ENCODE measurements at places on chromosomes 11 and 22. TPM values are rescaled to one million over a fixed set of nuclear protein-coding genes. Genes with fewer than 3 reads are reported as not detected.

- no peaks in the 10 kb centered on the region for H3K36me3 ChIP-seq
- H3K27me3 ChIP-seq = peaks cover 2% of the 10 kb centered on the region
- H3K27ac ChIP-seq = no peak overlapping the region
Measured at GRCh38 chr11:103889679-103890078, 146.8 kb upstream of the DDI1 start.

GRCh38 chr11:27421819-27422494, 50.6 kb downstream of the LGR4 start:
- H3K27me3 ChIP-seq = peaks cover 1% of the 10 kb centered on the region
- DNase-seq = no peak
- no peak overlapping the region for H3K4me3 ChIP-seq
- no peaks in the 10 kb centered on the region for H3K36me3 ChIP-seq

DNA sequence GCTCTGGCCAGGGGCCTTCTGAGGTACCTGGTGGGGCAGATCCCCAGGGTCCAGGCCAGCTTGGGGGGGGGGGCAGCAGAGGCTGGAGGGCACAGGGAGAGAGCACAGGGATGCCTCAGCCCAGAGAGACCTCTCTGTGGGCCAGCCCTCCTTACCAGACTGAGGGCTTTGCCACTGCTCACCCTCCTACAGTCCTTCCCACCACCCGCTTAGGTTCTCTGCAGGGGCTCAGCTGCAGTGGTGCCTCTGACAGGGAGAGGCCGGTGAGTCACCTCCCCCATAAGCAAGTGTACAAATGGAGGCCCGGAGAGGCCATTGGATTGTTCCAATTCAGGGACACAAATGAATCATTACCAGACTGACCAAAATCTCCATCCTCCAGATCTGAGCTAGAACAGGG, 68.1 kb upstream of the LMO1 start:
- H3K36me3 ChIP-seq = no peaks in the 10 kb centered on the region
- DNase-seq = no peak
- no peak overlapping the region for H3K4me3 ChIP-seq
- H3K27ac ChIP-seq = no peak overlapping the region

DNA sequence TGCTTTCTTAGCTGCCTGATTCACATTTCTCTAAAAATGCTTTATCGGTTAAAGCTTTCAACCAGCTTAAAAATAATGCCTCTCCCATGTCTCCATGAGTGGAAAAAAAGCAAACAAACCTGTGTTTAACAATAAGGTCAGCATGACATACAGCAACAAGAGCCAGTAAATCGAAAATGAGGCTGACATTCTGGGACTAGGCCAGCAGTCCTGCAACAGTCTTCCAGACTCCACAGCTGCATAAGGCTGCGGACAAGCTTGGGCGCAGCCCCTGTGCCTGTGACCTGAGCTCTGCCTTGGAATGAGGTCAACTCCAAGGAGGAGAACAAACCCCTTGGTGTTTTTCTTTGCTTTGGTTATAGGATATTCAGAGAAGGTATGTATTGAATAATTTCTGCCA, 95.5 kb downstream of the PGR start:
- peaks cover 9% of the 10 kb centered on the region for H3K4me1 ChIP-seq
- no peaks in the 10 kb centered on the region for H3K36me3 ChIP-seq
- no peak overlapping the region for H3K27ac ChIP-seq
- no peak overlapping the region for H3K4me3 ChIP-seq
- DNase-seq = no peak
- no peaks in the 10 kb centered on the region for H3K27me3 ChIP-seq

DNA sequence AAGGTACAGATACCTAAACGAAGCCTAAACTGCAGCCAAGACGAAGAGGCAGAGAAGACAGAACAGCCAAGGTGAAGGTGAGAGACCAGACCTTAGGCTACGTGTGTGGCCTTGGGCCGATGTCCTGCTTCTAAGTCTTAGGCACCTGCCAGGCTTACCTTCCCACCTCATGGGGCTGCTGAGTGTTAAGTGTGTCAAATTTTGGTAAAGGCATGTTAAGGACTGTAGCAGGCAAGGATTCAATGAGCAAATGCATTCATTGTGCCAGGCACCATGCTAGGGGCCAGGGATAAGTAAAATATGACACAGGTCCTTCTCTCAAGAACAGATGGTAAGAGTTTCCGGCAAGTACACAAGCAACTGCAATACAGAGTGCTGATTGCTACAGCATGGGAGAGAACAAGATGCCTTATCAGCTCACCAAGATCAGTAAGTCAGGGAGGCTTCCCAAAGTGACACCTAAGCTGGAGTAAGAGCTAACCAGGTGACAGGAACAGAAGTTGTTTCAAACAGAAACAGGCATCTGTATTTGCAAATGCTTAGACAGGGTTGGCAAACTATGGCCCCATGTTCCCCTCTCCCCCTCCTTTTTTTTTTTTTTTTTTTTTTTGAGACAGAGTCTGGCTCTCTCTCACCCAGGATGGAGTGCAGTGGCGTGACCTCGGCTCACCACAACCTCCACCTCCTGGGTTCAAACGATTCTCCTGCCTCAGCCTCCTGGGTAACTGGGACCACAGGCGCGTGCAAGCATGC, 46.7 kb downstream of the CLTCL1 start:
- no peak for DNase-seq
- H3K27me3 ChIP-seq = peaks cover 2% of the 10 kb centered on the region
- no peaks in the 10 kb centered on the region for H3K4me1 ChIP-seq
- no peak overlapping the region for H3K4me3 ChIP-seq
- H3K36me3 ChIP-seq = no peaks in the 10 kb centered on the region

GRCh38 chr11:109818290-109818689, 274.9 kb upstream of the ZC3H12C start:
- no peak overlapping the region for H3K4me3 ChIP-seq
- H3K27ac ChIP-seq = no peak overlapping the region
- H3K4me1 ChIP-seq = peaks cover 7% of the 10 kb centered on the region
- H3K27me3 ChIP-seq = peaks cover 8% of the 10 kb centered on the region
- no peaks in the 10 kb centered on the region for H3K36me3 ChIP-seq

DNA sequence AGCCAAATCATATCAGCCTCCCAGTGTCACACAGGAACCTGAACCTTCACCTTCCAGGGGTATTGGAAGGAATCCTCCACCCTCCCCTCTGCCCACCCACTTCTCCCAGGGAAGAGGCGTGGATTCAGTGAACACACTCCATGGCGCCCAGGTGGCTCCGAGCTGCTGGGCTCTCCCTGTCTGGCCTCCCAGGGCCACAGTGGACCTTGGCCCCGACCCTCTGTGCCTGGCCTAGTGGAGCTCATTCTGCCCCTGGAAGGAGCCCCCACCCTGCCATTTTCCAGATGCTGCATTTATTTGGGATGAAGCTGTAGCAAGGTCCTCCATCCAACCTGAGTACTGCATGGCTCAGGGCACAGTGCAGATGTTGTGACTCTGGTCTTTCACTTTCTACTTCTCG, 1340.1 kb downstream of the TBC1D22A start:
- H3K4me1 ChIP-seq = peaks cover 51% of the 10 kb centered on the region
- H3K4me3 ChIP-seq = no peak overlapping the region
- H3K27me3 ChIP-seq = peaks cover 2% of the 10 kb centered on the region

GRCh38 chr11:16191212-16191867, 165.0 kb downstream of the SOX6 start:
- H3K27me3 ChIP-seq = no peaks in the 10 kb centered on the region
- no peaks in the 10 kb centered on the region for H3K36me3 ChIP-seq
- no peak overlapping the region for H3K27ac ChIP-seq
- H3K4me1 ChIP-seq = no peaks in the 10 kb centered on the region

GRCh38 chr11:120141113-120141767, 3.3 kb upstream of the TRIM29 start:
- no peaks in the 10 kb centered on the region for H3K36me3 ChIP-seq
- peaks cover 25% of the 10 kb centered on the region for H3K27me3 ChIP-seq
- H3K4me1 ChIP-seq = no peaks in the 10 kb centered on the region
- no peak overlapping the region for H3K27ac ChIP-seq

GRCh38 chr22:50607659-50608020, 7.0 kb downstream of the MAPK8IP2 start:
- DNase-seq = no peak
- H3K4me3 ChIP-seq = no peak overlapping the region
- no peaks in the 10 kb centered on the region for H3K4me1 ChIP-seq
- no peak overlapping the region for H3K27ac ChIP-seq
- peaks cover 44% of the 10 kb centered on the region for H3K27me3 ChIP-seq
- no peaks in the 10 kb centered on the region for H3K36me3 ChIP-seq

DNA sequence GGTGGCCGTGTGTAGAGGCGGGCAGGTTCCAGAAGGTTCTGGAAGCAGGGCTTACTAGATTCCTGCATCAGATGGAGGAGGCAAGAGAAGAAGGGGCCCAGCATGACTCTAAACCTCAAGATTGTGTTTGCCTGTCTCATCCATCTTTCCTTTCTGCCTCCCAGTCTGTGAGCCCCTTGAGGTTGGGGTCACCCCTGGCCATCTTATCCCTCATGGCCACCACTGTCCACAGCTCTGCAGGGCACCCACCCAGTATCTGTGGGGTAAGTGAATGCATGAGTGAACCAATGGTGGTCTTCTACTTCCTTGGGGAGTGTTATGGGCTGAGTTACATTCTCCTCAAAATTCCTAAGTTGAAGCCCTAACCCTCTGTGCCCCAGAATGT, 79.3 kb downstream of the MYEOV start:
- no peaks in the 10 kb centered on the region for H3K4me1 ChIP-seq
- no peaks in the 10 kb centered on the region for H3K36me3 ChIP-seq
- no peak for DNase-seq

DNA sequence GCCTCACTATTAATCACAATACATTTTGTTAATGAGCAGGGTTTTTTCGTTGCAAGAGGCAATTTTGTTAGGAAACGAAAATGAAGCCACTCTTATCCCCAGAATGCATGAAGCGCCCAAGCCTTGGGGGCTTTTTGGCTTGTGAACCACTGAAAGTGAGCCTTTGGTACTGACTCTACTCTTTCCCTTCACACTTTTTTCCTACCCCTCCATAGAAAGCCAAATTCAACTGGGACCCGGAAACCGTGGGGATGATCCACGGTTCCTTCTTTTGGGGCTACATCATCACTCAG, 4.8 kb downstream of the SLC17A6 start:
- DNase-seq = no peak
- no peaks in the 10 kb centered on the region for H3K36me3 ChIP-seq
- peaks cover 50% of the 10 kb centered on the region for H3K27me3 ChIP-seq
- H3K27ac ChIP-seq = no peak overlapping the region

DNA sequence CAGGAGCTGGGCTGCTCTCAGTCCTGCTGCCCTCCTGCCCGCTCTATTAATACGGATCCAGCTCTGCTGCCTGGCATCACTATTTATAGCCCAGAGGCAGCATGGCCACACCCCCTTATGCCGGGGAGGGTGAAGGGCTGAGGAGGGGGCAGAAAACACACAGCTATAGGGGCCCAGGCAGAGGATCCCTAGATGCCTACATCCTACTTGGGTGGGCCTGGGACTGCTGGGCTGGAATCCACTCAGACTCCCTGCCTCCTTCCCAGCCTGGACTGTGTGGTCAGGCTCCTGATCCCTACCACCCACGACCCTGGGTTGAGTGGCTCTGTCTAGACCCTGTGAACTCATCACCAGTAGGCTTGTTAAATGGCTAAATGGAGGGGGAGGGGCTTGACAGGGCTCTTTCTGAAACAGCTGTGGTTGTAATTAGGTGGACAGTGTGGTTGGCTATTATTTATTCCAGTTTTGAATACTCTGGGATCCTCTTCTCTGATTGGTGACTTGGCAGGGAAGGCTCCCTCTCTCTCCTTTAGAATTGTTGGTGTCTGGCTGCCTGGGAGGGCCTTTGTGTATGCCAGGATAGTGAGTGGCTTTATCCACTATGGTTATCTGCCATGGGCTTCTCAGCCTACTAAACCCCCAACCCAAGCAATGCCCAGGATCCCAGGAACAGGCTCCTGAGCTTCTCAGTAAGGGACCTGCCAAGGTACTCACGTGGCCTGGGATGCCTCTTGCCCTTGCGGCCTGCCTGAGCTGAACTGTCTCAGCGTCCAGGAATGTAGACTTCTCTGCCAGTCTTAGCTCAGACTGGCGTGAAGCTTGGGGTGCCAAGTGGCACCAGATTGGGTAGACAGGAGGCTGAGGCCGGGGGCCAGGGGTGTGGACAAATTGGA, 15.2 kb downstream of the PHLDB1 start:
- peaks cover 9% of the 10 kb centered on the region for H3K4me1 ChIP-seq
- no peaks in the 10 kb centered on the region for H3K36me3 ChIP-seq

DNA sequence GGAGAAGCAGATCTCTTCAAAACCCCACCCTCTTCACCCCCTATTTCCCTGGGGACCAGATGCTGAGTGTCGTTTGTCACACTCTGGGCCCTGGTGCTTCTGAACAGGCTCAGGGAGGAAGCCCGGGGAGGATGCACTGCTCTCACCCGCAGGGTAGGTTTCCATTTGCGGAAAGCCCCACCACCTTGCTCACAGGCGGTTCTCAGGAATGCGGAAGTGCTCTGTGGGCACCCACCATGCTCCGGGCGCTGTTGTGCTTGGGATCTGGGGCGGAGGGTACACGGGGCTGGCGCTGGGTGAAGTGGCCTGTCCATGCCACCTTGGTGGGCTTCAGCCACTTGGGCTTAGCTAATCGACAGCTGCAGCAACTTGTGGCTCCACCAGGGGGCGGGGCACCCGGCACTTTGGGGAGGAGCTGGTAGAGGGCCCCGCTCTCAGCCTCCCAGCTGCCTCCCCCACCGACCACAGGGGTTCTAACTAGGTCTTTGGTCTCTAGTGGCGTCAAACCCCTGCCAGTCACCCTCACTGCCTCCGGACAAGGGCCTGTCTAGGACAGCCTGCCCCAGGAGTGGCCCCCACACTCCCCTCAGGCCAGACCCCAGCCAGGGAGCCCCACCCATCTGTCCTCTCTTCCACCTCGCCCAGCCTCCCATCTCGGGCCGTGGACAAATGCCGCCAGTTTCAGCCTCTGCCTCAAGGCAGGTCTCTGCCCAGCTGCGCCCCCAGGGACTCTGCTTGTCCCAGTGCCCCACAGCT, 7.4 kb downstream of the NDUFV1 start:
- no peaks in the 10 kb centered on the region for H3K27me3 ChIP-seq
- H3K27ac ChIP-seq = peak overlapping the region; percentile 99
- H3K4me1 ChIP-seq = peaks cover 41% of the 10 kb centered on the region
- H3K4me3 ChIP-seq = peak overlapping the region; percentile 84
- DNase-seq = peak; percentile 81

GRCh38 chr11:60873533-60873932, 6.2 kb downstream of the ZP1 start:
- no peak for DNase-seq
- H3K4me1 ChIP-seq = no peaks in the 10 kb centered on the region
- no peaks in the 10 kb centered on the region for H3K27me3 ChIP-seq

DNA sequence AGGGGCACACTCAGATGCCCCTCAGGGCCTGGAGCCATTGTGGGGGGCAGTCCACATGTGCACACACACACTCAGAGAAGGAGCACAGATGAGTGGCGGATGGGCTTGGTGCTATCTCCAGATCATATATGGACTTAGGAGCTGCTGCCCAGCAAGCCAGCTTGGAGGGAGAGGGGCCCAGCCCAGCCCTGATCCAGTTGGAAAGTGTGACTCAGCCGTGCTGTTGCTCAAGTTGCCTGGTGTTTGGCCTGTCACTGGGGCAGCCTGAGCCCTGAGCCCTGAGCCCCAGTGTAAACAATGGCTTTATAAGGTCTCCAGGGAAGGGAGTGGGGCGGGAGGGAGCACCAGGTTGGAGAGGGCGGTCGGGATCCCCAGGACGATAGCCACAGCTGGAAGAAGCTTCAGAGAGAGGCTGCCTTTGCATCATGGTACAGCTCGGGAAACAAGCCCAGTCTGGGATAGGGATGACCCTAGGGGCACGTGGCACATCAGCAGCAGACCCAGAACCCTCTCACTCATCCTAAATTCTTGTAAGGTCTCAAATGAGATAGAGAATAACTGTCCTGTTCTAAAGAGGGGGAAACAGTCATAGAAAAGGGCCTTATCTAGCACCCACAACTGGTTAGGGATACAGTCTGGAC, 4.8 kb downstream of the SELENOM start:
- H3K27me3 ChIP-seq = no peaks in the 10 kb centered on the region
- DNase-seq = no peak
- H3K27ac ChIP-seq = no peak overlapping the region
- peaks cover 18% of the 10 kb centered on the region for H3K4me1 ChIP-seq

ZC3H12C gene
- total RNA-seq = 0.95 TPM

SNX32 gene
- total RNA-seq = 0.37 TPM

OR52D1 gene
- total RNA-seq = not detected

MMP8 gene
- total RNA-seq = not detected

B4GALNT4 gene
- total RNA-seq = not detected

TRIM51G gene
- not detected for total RNA-seq

Data from activated B cell treated with CpG ODN at 0.5 μM for 24 hours (primary cell).